ENCODE measurements at places on chromosomes 11 and 22.

GRCh38 chr22:45322873-45323525 lies 13.3 kb downstream of the FAM118A start:
- no peak for DNase-seq

- DNase-seq, result peak; percentile 56
These were observed at the start of gene CDC42EP1 for GRCh38 chr22:37559901-37560607. Gene CDC42EP1, plus strand, starts transcription at chr22:37560480. Its CDS starts 5,870 bp downstream, at chr22:37566350.

DNA sequence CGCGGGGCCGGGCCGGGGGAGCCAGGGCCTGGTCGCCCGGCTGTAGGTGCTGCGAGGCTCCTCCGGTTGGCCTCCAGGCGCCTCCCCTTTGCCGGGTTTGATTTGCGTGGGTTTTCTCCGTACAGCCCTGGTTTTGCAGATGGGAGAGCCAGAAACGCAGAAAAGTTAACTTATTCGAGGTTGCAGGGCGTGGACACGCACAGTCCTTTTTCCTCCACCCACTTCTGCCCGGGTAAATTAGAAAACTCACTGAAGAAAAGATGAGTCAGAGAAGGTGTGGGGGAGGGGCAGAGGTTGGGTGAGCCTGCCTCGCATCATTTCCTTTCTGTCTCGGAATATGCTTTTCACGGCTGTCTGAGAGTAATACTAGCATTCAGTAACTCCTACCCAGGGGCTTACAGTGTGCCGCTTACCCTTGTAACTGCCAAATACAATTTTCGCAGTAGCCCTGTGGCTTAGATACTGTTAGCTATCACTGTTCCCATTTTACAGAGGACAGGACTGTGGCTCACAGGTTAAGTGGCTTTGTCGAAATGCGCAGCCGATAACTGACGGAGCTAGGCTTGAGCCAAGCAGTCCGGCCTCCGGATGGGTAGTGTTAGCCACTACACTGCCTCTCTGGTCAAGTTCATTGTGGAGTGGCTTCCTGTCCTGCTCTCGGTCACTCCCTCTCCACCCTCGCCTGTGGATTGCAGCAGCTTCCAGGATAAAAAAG lies 812 bp downstream of the FADD start:
- DNase-seq, result peak; percentile 44

DNA sequence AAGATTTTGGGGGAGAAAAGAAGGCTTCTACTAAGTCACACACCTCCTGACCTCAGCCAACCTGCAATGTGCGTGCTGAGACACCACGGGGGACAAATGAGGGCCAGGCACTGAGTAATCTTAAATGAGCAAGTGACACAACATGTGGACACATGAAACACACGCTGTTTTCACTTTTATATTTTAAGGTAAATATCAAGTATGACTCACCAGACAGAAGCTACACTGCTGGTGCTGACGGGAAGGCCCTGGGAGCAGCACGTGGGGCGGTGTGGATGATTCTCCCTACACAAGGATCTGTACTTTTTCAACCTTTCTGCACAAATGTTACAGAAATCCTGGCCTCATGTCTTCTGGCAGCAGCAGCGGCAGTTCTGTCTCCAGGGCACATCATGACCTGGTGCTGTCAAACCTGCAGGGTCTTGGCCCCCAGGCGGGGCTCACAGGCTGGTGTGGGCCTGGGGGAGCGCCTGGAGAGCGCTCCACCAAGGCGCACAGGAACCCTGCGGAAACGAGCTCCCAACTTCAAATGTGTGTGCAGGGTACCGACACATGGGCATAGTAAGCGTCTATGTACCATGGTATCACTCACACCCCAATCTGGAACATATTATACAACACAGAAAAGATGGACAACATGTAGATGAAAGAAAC lies 61.7 kb downstream of the DGCR2 start:
- DNase-seq, result no peak

DNA sequence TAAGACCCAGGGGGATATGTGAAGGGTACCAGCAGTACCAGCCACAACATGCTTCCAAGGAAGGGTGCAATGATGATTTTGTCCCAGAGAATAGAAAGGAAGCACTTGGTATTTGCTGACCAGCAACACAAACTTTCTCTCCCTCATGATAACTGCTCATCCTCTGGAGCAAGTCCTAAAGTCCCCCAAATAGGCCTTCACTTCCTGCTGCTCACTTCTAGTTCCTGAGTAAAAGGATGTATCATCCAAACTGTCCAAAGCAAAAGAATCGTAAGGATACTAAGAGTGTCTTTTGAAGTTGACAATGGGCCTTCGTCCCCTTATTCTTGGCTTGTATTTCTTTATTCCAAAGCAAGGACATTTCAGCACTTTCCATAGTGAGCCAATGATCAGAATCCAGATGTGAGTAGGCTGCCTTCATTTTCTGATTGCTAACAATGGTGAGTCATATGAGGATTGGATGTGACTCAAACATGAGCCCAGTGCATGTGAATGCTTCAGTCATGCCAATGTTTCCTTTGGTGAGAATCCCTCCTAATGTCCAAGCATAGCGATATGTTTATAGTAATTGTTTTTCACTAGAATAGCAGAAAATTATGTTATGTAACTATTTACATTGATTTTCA lies 243.4 kb upstream of the POU2AF2 start:
- no peak for DNase-seq

- DNase-seq, result no peak
These were observed 893.7 kb downstream of the FAM181B start for GRCh38 chr11:81839976-81840375.

DNA sequence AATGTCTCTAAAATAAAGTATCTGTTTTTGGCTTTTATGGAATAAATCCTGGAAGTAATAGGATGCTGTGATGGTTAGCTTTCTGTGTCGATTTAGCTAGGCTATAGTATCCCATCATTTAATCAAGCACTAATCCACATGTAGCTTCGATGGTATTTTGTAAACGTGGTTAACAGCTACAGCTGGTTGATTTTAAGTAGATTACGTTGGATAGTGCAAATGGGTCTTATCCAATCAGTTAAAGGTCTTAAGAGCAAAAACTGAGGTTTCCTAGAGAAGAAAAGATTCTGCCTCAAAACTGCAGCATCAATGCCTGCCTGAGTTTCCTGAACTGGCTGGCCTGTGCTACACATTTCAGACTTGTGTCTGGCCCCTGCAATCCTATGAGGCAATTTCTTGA lies 314.2 kb upstream of the SORL1-AS1 start:
- DNase-seq, result no peak

DNA sequence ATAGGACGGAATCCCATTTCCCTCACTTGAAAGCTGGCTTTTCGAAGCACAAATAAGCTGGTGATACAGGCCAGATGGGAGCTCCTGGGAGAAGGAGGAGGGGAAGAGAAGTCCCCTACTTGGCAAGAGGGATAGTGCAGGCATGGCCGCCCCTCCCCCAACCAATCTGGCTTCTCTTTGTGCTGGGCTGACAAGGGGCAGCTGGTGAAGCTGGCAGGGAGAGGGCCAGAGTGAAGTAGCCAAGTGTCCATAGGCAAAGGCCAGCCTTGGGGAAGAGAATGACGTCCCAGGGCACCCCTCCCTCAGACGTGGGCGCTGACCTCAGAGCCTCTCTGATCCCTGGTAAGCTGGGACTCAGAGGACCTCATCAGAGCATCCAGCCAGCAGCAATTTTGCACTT lies 78.7 kb upstream of the GRAMD1B start:
- DNase-seq, result peak; percentile 97

DNA sequence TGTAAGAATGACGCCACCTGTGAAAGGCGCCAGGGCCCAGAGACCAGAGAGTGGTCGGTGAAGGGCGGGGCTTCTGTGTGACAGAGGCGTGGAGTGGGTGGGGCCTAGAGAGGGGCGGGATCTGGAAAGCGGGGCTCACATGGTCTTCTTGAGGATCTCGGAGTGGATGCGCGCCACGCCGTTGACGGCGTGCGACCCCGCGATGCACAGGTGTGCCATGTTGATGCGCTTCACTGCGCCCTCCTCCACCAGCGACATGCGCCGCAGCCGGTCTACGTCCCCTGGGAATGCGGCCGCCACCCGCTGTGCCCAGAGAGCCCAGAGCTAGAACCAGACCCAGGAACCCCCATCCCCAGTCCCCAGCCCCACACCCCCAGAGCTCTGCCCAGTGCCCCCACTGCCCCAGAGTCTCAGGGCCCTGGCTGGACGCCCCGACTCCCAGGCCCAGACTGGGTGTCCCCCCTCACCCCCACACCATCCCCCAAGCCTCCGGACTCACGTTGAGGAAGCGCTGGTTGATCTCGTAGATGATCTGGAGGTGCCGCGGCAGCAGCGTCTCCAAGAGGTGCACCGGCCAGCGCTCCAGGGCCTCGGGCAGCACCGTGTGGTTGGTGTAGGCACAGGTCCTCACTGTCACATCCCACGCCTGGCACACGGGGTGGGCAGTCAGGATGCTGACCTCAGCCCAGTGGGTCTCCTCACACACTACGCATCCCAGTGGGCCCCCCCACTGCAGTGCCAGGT lies 6.2 kb downstream of the PYGM start:
- no peak for DNase-seq

GRCh38 chr22:44100411-44100810 lies 76.3 kb downstream of the PARVB start:
- no peak for DNase-seq

- DNase-seq, result no peak
These were observed 9.0 kb downstream of the TMPRSS5 start for GRCh38 chr11:113697111-113697510.

DNA sequence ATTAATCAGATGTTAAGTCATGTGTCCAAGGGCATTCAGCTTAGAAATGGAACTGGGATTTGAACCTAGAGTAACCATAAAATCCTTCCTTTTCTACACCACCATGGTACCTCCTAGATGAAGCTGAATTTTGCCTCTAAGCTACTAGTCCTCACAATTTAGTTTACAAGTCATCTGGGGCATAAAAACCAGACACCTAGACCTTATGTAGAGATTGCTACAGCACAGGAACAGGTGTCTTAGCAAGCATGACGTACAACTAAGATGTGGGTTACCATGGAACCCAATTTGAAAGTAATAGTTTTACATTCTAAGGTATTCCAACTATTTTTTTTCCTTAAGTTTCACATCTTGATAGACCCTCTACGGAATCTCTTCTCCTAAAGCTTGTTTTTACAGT lies 9.2 kb downstream of the TMEM216 start:
- no peak for DNase-seq

DNA sequence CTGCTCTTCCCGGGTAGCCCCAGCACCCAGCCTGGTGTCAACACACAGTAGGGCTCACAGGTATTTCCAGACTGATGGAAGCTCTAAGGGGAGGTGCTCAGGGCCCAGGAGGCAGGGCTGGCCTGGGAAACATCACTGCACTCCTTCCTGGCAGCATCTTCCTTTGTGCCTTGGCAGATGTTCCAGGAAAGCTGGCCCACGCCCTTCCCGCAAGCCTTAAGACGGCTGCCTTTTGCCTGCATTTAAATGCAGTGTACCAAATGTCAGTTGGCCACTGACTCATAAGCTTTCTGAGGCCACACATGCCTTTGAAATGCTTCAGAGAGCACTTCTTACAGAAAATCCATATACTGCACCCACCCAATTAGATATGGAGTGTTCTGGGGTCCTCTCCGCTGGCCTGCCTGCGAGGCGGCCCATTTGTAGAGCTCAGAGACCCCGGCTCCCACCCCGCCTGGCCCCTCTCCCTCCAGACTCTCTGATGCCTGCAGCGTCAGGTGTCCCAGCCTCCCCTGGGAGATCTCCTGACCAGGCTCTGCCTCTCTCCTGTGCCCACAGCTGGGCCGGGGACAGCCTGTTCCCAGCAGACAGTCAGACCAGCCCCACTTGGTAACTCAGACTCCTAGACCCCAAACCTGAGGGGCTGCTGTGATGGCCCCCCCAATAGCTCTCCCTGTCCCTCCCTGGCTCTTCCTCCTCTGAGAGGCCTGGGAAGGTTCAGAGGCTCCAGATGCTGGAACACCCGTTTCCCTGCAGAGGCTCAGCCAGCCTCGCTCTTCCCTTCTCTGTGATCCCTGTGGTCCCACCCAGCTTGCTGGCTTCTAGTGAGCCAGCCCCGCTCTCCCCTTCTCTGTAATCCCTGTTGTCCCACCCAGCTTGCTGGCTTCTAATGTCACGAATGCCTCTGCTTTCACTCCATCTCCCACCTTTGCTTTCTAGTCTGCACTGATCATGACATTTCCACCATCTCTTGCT lies 47.6 kb upstream of the THY1 start:
- DNase-seq, result no peak

DNA sequence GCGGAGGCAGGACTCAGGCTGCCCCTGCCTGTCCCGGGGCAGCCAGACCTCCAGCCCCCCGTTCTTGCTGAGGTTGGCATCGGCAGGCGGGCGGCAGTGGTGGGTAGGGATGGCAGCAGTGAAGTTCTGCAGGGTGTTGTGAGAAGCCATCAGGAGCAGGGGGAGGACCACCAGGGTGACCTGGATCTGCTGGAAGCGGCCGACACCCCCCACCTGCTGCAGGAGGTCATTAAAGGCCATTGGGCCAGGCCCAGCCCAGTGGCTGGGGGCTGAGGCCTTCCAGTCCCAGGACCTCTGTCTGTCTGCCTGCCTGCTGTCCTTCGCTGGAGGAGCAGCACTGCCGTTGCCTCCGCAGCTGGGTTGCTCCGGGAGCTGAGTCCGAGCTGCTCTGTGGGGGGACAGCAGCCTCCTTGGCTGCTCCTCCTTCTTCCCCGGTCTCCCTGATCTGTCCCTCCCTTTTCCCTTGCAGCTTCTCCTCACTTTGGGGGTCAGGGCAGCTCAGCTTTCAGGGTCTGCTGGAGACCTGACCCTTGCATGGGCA lies at the start of gene SLC22A6:
Gene SLC22A6, minus strand, starts transcription at position 517 of the 541 bp plus-strand sequence. Its CDS starts 277 bp downstream, at position 240.
- no peak for DNase-seq

DNA sequence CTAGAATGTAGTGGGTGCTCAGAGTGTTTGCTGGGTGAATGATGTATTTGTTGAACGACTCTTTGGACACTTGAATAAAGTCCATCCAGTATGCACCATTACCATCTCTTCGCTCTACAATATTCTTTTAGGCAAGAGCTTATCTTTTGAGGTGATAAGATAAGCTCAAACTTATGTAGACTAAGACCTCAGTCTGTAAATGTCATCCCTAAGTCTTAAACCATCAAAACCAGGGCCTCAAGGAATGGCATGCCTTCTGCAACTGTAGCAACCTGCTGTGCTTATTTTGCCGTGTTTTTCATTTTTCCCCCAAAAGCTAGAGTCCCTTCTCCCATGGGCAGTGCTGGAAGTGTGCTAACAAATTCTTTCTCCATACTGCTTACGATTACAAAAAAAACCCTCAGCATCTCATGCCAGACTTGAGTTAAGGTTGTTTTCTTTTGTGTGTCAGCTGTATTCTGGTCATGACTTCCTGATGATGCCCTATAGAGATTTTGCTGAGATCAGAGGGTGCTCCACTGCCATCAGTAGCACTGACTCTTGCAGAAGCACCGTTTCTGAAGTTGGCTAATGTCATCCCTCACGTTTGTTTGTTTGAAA lies 27.8 kb downstream of the LIMK2 start:
- no peak for DNase-seq

- DNase-seq, result no peak
These were observed 146.2 kb downstream of the TRIM29 start for GRCh38 chr11:119991669-119992068.

GRCh38 chr22:31509061-31509762 lies 12.9 kb downstream of the SFI1 start:
- DNase-seq, result no peak

DNA sequence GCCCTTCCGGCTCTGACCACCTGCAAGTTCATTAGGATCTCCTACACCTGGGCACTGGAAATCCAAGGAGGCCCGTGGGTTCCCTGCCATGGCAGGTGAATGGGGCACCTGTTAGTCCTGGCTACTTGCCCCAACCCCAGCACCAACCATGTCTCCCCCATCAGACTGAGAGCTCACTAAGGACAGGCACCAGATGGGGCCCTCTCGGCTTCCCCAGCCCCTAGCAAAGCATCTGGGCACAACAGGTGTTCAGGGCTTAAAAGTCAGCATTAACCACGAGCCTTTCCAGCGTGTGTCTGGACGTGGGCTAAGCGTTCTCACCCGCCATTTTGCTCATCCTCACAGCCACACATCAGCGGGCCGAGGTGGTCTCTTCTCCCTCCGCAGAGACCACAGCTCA lies 2.2 kb downstream of the SULT4A1 start:
- DNase-seq, result no peak

- no peak for DNase-seq
These were observed 175.8 kb downstream of the MPPED1 start for GRCh38 chr22:43587574-43587973.

Measured in C1 segment of cervical spinal cord (tissue), 14 donors.